Activated effector memory CD4-positive, alpha-beta T cell treated with Interleukin-2 at 50 U/mL for 16 hours (primary cell): ENCODE measurements at places on chromosomes 5 and 9.

- no peak for DNase-seq
These were observed 81.1 kb downstream of the VAV2 start for GRCh38 chr9:133910855-133911514.

DNA sequence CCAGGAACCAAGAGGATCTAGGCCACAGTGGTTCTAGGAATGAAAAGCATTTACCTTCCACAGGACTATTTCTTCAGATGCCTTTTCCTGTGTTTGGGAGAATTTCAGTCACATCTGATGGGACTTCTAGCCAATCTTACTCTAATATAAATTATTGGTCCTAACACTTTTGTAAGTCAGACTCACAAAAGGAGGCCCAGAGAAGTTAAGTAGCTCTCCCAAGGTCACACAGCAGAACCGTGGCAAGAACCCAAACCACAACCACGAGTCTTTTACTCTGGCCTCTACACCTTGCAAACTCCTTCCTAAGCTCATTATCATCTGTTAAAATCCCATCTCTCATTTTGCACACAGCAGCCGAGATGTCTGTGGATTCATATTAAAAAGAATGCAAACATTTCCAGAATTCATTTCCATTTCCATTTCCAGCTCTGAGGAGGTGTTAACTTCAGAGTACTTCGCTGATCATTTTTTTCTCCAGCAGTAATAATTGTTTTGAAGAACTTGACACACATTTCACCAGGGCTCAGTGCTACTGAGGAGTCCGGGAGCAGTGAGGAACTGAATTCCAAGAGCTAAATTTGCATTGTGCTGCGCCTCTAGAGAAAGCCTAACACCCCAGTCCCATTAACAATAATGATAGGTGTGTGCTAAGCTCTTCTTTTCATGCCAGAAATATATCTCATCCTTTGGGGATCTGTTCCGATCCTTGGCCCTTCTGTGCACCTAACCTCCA lies 168.1 kb downstream of the SEMA6A start:
- DNase-seq: no peak

DNA sequence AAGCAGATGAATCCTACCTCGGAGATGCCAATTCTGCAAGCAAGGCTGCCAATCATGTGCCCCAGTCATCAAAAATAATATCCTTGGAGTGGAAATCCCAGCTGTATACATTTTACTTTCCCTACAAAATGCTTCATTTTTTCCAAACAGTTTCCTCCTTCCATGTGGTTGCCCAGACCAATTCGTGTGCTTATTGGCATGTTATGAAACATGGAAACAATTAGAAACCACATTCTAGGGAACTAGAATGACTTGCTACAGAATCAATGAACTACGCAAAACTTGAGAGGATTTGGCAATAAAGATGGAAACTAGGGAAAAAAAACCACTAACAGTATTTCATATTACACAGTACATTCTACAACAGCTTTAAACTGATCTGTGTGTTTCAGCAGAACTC lies 584.5 kb upstream of the DMAC1 start:
- DNase-seq: no peak

DNA sequence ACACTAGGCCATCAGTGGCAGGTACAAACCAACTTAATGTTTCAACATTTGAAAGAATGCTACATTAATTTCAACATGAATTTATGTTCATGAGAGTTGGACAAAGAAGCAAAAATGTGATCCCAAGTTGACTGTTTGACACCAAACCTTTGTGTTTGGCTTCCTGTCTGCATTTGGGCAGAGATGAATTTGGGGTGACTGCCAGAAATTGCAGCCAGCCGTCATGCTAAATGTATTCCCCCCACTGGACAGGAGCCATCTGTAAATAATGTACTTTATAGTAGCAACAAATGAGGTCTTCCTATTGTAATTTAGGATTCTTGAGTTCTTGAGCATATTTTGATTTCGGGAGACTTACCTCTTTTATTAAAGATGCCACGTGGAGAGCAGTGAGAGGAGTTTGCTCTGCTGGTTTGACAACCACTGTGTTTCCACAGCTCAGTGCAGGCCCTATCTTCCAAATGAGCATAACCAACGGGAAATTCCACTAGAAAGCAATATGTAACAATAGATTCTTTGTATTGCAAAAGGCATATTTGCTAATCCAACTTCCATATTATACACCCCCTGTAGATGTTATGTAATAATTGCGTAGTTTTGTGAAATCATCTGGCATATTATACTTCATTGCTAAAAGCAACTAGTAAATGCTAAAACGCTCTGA lies 27.6 kb downstream of the ALDH1A1 start:
- no peak for DNase-seq

DNA sequence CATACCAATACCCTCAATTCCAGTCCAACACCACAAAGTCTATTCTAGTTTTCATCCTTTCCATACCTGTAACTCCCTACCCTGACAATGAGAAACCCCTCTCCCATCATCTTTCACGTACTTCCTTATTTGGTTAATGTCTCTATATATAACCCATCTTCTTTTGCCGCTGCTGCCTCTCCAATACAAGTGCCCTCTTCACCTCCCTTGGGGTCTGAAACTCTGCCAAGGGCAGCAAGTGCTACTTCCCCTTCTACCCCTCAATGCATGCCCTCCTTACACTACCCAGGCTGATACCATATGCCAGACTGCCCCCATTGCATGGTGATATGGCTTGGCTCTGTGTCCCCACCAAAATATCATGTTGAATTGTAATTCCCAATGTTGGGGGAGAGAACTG lies 24.4 kb upstream of the SMIM15 start:
- no peak for DNase-seq

GRCh38 chr5:157703736-157704135 lies 27.5 kb upstream of the THG1L start:
- DNase-seq: no peak

GRCh38 chr9:137052998-137053943 lies 590 bp downstream of the ENTPD2 start:
- no peak for DNase-seq

DNA sequence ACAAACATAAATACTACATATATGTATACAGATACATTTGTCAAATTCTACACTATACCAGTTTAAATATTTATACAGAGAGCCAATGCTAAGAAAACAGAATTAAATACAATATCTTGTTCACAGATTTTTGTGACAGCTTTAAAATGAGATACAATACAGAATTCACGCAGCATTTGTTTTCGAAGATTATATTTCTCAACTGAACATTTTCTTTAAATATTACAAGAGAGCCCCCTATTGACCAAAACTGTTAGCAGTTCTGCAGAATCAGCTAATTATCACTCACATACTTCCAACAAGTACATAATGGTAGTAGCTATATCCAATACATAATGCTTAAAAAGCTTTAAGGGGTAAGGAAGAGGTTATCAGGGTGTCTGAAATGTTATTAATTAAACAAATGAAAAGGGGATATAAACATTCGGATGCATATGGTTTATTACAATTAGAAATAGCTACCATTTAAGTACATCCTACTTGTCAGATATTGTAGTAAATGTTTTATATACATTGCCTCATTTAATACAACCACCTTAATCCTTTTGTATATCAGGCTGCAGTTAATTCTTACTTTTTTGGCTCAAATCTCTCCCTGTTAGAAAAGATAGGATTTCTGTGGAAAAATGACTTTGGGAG lies 31.7 kb downstream of the ZDHHC21 start:
- DNase-seq: no peak

DNA sequence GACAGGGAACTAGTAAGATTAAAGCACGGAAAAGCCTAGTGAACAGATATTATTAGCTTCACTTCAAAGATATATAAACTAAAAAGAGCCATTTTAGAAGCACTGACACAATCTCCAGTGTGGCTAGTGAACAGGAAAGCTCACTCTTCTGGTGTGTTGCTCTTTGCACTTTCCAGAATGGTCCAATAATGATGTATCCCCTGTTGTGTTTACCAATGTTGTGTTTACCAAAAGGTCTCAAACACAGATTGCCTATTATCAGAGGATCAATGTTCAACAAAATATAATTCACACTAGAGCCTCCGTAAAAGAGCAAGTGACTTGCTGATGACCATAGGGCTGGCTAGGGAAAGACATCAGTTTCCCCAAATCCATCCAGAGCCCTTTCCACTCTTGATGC lies 11.6 kb downstream of the KLHL3 start:
- no peak for DNase-seq

GRCh38 chr9:111910428-111910827 lies 13.8 kb downstream of the UGCG start:
- DNase-seq: no peak

DNA sequence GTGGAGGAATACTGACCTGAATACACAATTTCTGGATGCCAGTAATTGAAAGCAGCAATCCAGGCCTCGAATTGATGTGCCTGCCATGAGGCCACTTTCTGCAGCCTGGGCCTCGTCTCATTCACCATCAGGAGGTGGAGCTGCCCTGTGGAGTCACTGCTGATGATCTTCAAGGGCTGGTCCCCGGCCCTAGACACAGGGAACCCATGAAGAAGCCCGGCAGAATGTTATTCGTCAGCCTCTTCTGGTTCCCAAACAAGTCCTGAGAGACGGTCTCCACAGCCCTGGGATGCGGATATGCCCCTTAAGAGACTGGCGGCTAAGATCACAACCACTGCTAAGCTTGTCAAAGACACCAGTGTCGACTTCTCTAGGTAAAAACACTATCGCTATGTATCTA lies 4.5 kb downstream of the DPH7 start:
- no peak for DNase-seq

DNA sequence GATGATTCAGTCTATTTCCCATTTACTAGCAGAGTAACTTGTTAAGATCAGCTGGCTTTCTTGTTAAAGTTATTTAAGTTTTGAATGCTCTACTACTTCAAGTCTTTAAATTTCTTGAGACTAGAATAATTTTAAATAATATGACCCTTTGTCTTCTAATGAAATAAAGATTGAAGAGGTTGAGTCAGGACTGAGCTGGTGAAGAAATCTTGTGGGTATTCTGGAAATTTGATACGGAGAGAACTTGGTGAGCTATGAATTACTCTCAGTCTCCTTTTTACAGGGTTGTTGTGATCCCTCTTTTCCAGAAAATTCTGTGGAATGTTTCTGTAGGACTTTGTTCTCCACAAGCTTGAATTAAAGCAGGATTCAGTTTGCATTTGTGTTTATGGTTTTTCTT lies 29.3 kb downstream of the RNF20 start:
- no peak for DNase-seq

DNA sequence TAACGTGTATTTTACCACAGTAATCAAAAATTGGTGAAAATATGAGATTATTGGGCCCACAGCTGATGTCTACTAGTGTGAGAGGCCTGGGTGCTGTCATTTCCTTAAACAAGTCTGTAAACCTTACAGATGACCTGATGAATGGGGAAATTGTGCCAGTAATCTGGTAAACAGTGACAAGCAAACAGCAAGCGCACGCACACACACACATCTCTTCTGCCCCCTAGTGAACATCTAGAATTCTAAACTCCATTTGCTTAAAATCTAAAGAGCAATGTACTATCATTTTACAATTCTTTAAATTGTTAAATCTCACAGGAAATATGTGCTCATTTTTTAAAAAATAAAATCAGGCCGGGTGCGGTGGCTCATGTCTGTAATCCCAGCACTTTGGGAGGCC lies 7.5 kb upstream of the RAPGEF1 start:
- DNase-seq: no peak

- no peak for DNase-seq
These were observed 5.3 kb downstream of the RAB14 start for GRCh38 chr9:121196389-121196788.

- no peak for DNase-seq
These were observed 179.7 kb upstream of the DAB2 start for GRCh38 chr5:39604491-39604890.

- no peak for DNase-seq
These were observed 6.4 kb downstream of the NDUFS6 start for GRCh38 chr5:1807451-1808185.

DNA sequence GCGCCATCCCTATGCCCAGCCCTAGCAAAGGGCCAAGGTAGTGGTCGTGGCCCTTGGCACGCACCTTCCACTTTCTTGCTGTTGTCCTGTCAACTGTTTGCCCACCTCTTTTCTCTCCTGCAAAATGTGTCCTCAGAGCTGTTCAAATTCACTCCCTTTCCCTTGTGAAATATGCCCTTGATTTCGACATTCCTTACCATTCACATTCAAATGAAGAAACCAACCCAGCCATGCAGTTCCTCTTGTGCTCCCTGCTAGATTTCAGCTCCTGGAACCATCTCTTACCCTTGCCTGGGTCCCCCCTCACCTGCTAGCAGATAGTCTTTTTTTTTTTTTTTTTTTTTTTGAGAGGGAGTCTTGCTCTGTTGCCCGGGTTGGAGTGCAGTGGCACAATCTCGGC lies 19.6 kb upstream of the HRH2 start:
- no peak for DNase-seq

DNA sequence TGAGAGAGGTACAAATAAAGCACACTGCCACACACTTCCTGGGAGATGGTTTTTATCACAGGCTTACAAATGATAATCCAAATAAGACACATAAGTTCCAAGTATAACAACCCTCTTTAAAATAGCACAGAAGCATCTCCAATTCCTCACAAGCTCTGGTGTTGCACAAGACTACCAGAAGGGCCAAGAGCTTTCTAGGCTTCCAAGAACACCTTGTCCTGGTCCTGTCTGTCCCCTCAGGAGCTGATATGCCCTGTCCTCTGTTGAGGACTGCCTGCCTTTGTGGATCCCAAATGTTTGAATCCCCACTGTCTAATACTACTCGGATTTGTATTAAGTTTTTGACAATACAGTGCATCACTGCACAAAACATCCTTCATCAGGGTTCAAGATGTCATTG lies 110.1 kb downstream of the SPOCK1 start:
- no peak for DNase-seq

GRCh38 chr9:126439883-126440653 lies 113.4 kb downstream of the MVB12B start:
- no peak for DNase-seq

DNA sequence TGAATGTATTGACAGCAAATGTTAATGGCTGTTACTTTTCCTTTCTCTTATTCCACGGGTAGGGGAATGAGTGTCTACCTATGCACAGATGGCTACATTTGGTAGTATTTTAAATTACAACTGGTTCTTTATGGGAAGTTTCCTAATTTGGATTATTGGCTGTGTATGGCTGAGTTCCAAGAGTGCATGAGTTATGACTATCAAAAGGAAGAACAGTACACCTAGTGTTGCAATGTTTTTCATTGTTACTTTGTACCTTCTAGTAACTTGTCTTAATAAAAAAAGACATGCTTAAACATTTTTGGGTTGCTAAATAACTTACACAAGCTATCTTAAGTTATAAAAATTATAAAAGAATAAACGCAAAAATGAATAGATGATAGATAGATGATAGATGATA lies 35.8 kb upstream of the MAMDC2 start:
- no peak for DNase-seq

- DNase-seq: no peak
These were observed 569.5 kb downstream of the PSAT1 start for GRCh38 chr9:78866207-78867132.

- DNase-seq: peak; percentile 38
These were observed 694 bp upstream of the PLIN2 start for GRCh38 chr9:19127871-19128500.

- no peak for DNase-seq
These were observed 10.3 kb downstream of the SLC6A19 start for GRCh38 chr5:1211701-1212100.

GRCh38 chr9:72353455-72354116 lies 11.4 kb downstream of the ZFAND5 start:
- DNase-seq: no peak
